ENCODE measurements at places on chromosomes 4 and X.
A peak's percentile ranks its signal among the peaks of the same experiment; 100 is the strongest.

- no peak for DNase-seq
These were observed 3.3 kb downstream of the TRIM2 start for GRCh38 chr4:153207567-153207966.

GRCh38 chr4:55311792-55312488 lies 34.1 kb upstream of the SRD5A3 start:
- no peak for DNase-seq

DNA sequence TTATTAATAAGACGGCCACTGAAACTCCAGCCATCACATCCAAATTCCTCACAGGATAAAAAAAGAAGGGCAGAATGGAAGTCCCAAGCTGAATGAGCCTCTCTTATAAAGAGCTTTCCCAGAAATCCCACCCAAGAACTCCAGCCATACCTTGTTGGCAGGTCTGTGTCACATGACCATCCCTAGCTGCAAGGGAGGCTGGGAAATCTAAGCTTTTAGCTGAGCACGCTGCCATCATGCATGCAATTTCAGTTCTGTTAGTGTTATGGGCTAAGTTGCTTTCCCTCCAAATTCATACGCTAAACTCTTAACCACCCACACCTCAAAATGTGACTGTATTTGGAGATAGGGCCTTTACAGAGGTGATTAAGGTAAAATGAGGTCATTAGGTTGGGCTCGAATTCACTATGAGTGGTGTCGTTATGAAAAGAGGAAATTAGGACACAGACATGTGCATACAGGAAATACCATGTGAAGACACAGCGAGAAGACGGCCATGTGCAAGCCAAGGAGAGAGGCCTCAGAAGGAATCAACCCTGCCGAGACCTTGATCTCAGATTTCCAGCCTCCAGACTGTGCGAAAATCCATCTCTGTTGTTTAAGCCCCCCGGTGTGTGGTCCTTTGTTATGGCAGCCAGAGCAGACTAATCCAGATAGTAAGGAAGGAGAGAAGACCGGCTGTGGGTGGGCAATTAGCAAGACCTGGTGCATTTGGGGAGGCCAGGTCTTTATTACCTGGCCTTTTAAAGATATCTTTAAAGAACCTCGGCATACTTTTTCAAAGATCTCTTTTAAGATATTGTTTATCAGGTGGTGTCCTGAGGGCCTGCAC lies 317.6 kb downstream of the BCOR start:
- no peak for DNase-seq

DNA sequence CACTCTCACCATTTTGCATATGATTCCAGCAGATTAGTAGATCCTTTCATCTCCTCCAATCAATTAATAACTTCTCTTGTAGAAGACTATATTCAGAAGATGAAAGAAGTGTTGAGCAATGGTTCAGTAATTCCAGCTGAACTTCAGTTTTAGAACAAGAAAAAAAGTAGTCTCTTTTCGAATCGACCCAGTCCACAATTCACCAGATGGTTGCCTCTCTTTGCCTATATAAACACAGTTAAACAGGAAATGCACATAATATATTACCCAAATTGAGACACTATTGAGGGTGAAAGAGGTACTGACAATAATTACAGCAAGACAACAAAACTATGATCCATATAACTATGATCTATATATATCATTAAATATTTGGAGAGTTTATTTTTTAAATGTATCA lies 16.8 kb upstream of the FAM241A start:
- no peak for DNase-seq

- DNase-seq: no peak
These were observed 77.9 kb downstream of the ADAM29 start for GRCh38 chr4:174996079-174996478.

DNA sequence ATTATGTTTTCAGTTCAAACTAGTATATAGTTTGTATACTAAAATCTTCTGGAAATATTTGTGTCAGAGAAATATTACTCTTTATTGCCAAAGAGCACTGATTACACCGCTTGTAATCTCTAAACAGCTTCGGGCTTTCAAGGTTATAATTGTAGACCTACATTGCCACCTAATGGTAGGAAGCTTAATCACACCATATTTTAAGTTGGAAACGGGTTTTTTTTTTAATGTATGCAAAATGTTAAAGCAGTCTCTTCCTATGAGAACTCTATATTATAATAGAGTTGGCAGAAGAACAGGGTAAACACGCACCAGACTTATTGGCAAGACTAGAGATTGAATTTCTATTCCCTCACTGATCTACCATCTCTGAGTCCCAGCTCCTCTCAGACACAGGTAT lies 19.5 kb upstream of the NFXL1 start:
- no peak for DNase-seq

DNA sequence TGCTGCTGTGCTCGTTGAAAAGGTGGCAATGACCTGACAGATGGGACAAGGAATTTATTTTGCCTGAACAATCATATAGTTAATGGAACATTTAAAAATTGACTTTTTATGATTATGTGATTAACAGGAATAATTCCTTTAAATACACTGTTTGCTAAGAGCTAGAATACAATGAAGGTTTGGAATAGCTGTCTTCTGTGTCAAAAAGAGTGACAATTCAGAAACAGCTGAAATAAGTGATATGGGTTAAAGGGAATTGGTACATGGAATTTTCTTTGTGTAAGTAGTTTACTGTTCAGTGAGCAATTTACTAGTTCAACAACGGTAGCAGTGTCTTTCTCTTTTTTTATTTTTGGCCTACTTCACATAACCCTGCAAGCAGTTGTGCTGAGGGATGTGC lies 1083.5 kb upstream of the GRID2 start:
- DNase-seq: no peak

DNA sequence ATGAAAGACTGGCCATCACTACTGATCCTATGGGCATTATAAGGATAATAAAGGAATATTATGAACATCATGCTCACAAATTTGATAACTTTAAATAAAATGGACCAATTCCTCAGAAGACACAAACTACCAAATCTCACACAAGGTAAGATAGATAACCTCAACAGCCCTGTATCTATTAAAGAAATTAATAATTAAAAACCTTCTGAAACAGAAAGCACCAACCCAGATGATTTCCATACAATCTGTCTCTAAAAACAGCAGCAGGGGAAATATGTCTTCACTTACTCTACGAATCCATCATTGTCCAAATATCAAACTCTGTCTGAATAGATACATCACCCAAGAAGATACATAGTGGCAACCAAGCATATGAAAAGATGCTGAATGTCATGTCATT lies 55.2 kb downstream of the LCORL start:
- DNase-seq: no peak

GRCh38 chr4:151284534-151285245 lies 7.7 kb downstream of the PRSS48 start:
- no peak for DNase-seq

DNA sequence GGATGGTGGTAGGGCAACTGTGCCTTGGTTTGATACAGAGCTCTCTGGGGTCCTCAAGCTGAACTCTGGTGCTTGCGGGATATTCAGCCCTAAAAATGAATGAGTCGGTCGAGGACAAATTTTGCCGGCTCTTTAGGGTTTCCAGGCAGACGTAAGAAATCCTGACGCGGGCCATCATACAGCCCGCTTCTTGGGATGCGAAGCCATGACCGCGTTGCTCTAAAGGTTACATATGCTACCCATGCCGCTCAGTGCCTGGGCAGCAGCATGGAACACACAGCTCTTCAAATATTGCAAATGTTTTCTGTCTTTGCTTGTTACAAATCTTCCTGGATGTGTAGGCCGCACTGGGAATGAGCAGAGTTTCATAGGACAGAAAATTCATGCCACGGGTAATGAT lies 55.6 kb downstream of the NBDY start:
- DNase-seq: no peak

DNA sequence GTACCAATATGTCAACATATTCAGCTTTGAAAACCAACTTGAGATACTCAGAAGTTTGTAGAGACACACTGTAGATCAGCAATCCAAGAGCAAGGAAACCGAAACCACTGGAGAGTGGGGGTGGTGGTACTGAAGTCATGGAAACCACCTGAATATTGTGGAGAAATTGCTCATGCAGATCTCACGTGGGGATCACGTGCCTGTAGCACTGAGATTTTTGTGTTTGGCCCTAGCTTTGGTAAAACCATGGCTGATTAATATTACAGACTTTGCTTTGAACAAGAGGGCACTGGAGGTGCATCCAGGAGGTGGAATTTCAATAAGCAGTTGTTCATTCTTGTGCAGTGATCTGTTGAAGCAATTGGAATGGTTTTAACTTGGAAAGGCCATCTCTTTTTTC lies 47.2 kb downstream of the GBA3 start:
- DNase-seq: no peak

- no peak for DNase-seq
These were observed 9.2 kb upstream of the CITED1 start for GRCh38 chrX:72314881-72315280.

DNA sequence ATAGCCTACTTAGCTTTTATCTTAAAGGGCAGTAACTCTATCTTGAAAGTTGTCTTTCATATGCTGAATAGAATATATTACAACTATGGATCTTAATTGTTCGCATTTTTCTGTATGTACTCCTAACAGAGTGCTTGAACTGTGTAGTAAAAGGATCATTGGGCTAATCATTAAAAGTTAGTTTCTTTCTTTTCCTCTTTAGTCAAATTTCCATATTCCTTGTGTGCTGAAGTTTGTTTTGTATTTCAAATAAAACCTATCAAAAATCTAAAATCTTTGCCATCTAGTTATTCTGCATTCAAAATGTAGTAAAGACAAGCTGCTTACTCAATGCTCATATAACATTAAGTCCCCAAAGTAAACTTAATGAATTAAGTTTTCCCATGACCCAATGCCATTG lies 182.7 kb downstream of the HTR2C start:
- no peak for DNase-seq

DNA sequence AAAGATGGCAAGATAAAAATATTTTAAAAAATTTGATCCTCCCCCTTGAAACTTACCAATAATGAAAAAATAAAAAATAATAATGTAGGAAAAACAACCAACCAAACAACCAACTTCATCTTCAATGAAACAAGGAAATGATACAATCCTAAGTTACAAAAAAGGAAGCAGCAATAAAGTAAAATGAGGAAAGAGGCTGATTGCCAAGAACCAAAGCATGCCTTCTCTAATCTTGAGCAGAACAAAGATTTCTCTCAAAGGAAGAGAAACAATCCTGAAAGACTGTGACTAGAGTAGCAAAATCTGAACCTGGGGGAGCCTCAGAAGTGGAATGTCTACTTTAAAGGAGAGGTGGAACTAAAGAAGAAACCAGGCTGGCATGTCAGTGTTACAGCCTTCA lies 10.9 kb upstream of the WDFY3 start:
- DNase-seq: no peak

- DNase-seq: no peak
These were observed 8.2 kb downstream of the GRPEL1 start for GRCh38 chr4:7059662-7060061.

DNA sequence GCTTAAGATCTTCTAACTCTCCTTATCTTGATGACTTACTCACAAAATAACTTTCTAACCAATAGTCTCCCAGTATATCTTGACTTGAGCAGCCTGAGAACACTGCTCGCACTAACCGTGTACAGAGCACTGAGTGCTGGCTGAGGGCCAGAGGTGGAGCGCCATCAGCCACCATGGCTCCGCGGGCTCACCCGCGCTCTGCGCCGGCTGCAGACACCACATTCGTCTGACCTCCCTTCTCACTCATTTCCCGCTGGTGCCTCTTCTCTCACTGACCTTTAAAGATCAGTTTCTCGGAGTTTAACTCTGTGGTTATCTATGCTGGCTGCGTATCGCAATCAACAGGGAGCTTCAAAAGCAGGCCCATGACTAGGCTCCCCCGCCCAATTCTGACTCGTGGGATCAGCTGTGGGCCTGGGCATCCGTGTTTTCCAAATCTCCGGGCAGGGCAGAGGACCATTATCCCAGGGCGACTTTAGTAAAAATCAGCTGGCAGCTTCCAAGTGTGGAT lies 78.6 kb downstream of the HAUS3 start:
- no peak for DNase-seq

DNA sequence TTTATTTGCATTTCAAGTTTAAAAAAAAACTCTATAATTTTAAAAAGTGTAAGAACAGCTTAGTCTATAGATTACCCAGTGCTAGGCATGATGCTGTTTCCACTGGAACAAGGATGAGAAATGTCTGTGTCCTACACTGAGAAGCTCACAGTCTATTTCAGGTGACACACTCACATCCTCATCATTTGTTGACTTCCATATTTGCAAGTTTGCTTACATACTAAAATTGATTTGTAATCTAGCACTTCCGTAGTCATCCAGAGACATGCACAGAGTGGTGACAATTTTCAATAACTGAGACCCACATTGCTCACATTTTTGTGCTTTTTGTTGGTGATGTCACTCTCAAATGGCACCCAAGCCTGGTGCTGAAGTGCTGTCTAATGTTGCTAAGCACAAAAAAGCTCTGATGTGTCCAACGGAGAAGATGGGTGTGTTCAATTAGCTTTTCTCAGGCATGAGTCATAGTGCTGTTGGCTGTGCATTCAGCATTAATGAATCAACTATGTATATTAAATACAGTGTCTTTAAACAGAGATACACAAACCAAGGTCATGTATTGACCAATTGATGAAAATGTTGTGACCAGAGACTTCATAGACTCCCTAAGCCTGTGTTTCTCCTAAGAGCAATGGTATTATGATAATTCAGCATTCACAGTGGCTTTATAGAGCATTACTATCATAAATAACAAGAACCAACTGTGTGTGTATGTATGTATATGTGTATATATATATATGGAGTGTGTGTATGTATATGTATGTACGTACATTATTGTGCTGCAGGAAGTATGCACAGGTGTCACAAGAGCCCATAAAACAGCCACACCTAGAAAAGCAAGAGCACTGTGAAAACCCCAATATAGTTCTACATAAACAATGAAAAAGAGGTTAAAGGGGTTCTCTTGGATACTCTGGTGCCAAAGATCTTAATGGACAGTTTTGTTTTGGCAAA lies 31.2 kb upstream of the VCX3B start:
- no peak for DNase-seq

DNA sequence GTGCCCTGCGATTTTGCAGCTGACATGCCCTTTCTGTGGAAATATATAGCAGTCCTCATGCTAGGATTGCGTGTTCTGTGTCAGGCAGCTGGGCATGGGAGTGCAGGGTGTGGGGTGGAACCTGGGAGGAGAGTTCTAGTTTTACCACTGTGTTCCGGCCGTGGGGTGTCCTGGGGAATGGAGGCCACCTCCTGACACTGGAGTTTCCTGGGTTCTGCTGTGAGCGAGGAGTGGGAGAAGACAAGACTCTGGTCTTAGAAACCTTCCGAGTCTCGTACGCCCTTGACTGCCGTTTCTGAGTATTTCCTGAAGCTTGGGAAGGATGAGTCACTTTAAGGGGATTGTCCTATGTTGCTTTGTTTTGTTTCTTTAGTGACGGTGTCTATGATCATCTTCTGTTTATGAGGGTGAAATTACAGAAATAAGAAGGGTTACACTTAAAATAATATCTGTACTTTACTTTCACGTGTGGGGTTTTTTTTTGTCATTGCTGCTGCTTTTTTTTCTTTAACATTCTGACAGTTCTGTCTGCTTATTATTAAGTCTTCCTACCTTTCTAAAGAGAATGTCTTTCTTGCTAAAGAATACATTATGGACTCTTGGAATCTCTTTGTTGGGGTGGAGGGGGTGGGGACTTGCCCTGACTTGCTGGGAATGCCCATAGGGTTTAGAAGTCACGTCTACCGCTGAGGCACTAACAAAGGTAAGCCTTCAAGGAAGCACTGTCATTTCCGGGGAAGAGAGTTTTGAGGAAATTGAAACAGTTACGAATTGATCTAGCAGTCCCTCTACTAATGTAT lies 19.1 kb downstream of the CD99 start:
- peak; percentile 85 for DNase-seq

- no peak for DNase-seq
These were observed 1430.0 kb downstream of the ARAP2 start for GRCh38 chr4:34814266-34814665.
